ENCODE measurements at places on chromosomes 16 and 17.

- no peak for DNase-seq
These were observed 19.3 kb upstream of the MNT start for GRCh38 chr17:2420176-2420575.

DNA sequence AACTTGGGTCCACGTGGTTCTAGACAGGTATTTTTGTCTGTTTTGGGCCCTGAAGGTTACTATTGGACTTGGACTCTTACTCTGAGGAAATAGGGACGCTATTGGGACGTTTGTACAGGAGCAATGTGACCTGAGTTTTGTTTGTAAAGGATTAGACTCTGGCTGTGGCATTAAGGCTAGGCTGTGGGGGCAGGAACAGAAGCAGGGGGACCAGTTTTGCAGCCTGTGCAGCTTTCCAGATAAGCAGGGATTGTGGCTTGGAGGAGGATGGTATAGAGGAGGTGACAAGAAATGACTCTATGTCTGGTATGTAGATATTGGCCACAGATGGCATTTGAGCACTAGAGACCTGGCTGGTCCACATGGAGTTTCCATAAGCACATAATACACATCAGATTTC lies 12.8 kb downstream of the NOD2 start:
- DNase-seq: no peak

DNA sequence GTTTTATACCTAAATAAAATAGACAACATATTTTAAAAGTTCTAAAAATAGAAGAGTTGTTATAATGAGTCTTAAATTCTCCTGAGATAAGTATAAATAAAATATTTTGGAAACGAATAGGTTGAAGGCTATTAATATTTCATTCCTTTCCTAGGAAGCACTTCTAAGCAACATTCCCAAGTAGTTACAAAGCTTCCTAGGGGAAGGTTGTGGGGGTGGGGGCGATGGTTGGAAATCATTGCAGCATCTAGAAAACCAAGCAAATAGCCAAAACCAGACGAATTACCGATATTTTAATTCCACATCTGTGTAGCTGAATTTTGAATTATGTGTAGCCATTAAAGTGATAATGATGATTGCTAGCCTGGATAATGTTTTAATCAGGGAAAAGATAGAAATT lies 26.9 kb downstream of the PTRH2 start:
- DNase-seq: no peak

DNA sequence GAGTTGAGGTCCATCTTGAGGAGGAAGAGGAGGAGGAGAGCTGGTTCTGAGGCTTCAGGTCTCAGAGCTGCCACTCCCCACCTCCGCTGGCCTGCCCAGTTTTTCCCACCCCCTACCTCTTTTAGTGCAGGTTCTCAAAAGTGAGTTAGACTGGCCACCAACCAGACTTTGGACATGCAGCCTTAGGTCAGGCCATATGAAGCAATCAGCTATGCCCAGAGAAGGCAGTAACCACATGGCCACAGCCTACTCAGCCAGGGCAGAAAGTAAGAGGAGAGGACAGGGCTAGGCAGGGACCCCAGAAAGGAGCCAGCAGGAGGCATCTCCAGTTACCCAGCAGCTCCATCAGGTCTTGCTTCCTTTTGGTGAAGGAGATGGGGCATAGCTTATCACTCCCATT lies 9.0 kb downstream of the MYO15A start:
- DNase-seq: no peak

DNA sequence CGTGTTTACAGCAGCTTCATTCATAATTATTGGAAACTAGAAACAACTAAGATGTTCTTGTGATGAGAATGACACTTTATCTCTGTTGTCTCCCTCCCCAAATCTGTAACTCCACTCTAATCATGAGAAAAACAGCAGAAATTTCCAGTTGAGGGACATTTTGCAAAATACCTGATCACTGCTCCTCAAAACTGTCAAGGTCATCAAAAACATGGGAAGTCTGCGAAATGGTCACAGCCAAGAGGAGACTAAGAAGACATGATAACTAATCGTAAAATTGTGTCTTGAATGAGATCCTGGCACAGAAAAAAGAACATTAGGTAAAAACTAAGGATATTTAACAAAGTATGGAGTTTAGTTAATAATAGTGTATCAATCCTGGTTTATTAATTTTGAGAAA lies 204.2 kb downstream of the CYLD start:
- no peak for DNase-seq

DNA sequence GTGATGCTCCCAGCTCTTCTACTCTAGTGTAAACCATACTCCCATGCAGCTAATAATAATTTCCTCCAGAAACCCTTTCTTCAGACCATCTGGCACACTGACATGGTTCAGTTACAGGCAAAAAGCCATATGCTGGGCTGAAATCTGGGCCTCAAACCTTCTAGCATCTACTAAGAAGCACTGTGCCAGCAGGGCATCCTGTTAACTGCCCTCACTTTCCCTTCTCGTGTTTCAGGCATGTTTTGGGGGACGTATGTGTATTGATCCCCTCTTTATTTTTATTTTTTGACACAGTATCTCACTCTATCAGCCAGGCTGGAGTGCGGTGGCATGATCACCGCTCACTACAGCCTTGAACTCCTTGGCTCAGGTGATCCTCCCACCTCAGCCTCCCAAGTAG lies 33.3 kb downstream of the STAT5A start:
- DNase-seq: no peak

DNA sequence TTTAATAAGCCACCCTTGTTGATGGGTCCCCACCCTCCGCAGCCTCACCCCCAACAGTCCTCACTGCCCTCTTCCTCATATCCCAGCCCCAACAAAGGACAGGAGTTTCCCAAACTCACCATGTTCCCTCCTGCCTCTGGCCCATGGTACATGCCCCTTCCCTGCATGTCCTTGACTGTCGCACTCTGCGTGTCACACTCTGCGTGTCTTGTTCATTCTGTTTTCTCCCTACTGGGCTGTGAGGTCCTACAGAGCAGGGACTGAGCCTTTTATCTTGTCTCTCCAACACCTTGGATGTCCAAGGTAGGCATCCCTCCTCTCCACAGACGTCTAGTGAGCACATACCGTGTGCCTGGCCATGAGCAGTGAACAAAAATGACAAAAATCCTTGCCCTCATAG lies 154.7 kb downstream of the SOCS1 start:
- no peak for DNase-seq

DNA sequence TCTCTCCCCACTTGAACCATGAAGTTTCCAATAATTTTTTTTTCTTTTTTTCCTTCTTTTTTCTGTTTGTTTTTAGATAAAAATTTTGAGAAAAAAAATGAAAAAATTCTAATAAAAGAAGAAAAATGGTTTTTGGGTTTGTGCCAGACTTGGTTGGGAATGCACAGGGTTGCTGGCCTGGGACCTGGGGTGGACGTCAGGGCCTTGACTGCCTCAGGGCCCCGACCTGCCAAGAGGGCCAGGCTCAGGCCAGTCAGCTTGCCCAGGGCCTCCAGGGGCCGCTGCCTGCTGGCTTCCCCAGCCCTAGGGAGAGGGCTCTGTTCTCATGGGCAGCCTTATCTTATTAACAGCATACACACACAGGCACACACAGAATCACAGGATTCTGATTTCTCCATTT lies 6.5 kb downstream of the TBX6 start:
- DNase-seq: no peak

Measured in stimulated activated CD4-positive, alpha-beta T cell treated with anti-CD3 and anti-CD28 coated beads, Interleukin-1b, Interleukin-23, amount 100 ng/mL, for 1 hour (primary cell).